ENCODE measurements at places on chromosomes 6 and 20.

DNA sequence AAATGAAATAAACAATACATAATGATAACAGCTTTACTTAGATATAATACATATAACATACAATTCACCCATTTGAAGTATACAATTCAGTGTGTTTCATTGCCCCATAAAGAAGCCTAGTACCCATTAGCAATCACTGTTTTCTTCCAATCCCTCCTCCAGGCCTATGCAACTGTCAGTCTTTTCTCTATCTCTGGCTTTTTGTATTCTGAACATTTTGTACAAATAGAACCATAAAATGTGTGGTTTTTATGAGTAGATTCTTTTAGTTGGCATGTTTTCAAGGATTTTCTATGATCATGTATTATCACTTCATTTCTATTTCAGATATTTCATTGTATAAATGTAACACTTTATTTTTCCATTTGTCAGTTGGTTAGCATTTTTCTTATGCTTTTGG is 54.6 kb upstream of the MYO6 start:
- DNase-seq = no peak

- no peak for DNase-seq
These were observed 881 bp upstream of the MCM3 start for GRCh38 chr6:52285177-52286068.

DNA sequence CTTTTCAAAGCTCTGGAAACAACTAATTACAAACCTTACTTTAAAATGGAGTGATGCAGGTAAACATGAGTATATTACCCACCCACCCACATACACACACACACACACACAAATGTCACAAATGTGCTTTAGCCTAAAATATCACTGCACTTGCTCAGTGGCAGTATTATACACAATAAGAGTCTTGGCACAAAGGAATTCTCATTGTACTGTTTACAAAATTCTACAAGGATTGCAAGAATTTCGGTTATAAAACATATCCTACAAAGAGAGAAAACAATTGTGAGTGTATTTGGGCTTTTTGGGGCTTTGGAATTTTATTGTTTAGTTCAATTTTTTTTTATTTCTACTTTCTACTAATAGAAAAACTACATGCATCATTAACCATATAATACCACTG is 113.2 kb upstream of the BEND6 start:
- no peak for DNase-seq

- DNase-seq = no peak
These were observed 3.4 kb downstream of the THEMIS start for GRCh38 chr6:127897484-127897883.

GRCh38 chr6:39203436-39204159 is 25.7 kb downstream of the KCNK5 start:
- no peak for DNase-seq
